ENCODE measurements at places on chromosomes 11 and 22.

GRCh38 chr11:113496026-113496651 is 20.9 kb upstream of the DRD2 start:
- no peaks in the 10 kb centered on the region for H3K4me1 ChIP-seq
- no peak for DNase-seq
- H3K4me3 ChIP-seq = no peak overlapping the region
- no peak overlapping the region for H3K27ac ChIP-seq

GRCh38 chr11:116547571-116547970 is 225.2 kb downstream of the BUD13 start:
- no peak for DNase-seq
- H3K36me3 ChIP-seq = no peaks in the 10 kb centered on the region
- H3K27ac ChIP-seq = no peak overlapping the region
- no peaks in the 10 kb centered on the region for H3K4me1 ChIP-seq
- peaks cover 5% of the 10 kb centered on the region for H3K27me3 ChIP-seq

DNA sequence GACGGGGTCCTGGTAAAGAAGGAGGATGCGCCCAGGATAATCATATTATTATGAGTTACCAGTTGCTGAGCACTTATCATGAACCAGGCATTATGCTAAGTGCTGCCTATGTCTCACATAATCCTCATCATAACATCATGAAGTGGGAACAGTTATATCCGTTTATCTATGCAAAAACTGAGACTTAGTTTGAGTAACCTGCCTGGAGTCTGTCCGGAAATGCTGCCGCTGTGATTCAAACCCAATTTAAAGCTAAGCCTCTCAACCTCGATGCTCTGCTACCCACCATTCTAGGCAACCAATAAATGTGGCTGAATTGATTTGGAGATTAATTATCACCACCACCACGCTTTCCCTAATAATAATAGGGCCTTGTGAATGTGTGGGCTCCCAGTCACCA is 111.5 kb upstream of the CLMP start:
- H3K4me3 ChIP-seq = no peak overlapping the region
- H3K36me3 ChIP-seq = no peaks in the 10 kb centered on the region
- H3K27ac ChIP-seq = no peak overlapping the region
- H3K4me1 ChIP-seq = peaks cover 16% of the 10 kb centered on the region
- DNase-seq = no peak

DNA sequence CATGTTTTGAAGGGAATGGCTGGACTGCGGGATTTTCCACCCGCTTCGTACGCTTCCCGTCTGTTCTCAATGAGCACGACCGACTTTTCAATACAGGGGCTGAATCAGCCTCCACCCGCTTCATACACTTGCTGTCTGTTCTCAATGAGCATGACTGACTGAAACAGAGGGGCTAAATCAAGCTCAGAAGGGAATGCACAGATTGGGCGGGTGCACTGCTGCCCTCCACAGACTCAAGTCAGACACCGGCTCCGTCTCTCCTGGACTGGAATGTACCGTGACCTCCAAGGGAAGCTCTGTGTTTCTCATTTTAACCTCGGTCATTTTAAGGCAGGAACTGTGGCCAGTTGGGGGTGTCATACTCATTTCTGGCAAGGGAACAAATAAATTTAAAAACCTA is 48.5 kb downstream of the BRD1 start:
- no peak overlapping the region for H3K4me3 ChIP-seq
- H3K4me1 ChIP-seq = peaks cover 5% of the 10 kb centered on the region
- no peaks in the 10 kb centered on the region for H3K27me3 ChIP-seq
- no peak overlapping the region for H3K27ac ChIP-seq
- DNase-seq = no peak

- H3K4me1 ChIP-seq = peaks cover 8% of the 10 kb centered on the region
- no peaks in the 10 kb centered on the region for H3K27me3 ChIP-seq
- no peak for DNase-seq
- H3K36me3 ChIP-seq = no peaks in the 10 kb centered on the region
- no peak overlapping the region for H3K27ac ChIP-seq
Observed at GRCh38 chr11:130047141-130047540, 22.6 kb upstream of the APLP2 start.

DNA sequence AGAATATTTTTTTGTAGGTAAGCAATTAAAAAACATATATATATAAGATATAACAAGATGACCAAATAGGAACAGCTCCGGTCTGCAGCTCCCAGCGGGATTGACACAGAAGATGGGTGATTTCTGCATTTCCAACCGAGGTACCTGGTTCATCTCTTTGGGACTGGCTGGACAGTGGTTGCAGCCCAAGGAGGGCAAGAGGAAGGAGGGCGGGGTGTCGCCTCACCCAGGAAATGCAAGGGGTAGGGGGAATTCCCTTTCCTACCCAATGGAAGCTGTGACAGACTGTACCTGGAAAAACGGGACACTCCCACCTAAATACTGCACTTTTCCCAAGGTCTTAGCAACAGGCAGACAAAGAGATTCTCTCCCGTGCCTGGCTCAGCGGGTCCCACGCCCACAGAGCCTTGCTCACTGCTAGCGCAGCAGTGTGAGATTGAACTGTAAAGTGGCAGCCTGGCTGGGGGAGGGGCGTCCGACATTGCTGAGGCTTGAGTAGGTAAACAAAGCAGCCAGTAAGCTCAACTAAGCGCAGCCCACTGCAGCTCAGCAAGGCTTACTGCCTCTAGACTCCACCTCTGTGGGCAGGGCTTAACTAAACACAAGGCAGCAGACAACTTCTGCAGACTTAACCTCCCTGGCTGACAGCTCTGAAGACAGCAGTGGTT is 163.8 kb downstream of the CWF19L2 start:
- no peaks in the 10 kb centered on the region for H3K4me1 ChIP-seq
- no peak overlapping the region for H3K27ac ChIP-seq
- H3K27me3 ChIP-seq = no peaks in the 10 kb centered on the region
- no peak for DNase-seq
- peaks cover 27% of the 10 kb centered on the region for H3K36me3 ChIP-seq

DNA sequence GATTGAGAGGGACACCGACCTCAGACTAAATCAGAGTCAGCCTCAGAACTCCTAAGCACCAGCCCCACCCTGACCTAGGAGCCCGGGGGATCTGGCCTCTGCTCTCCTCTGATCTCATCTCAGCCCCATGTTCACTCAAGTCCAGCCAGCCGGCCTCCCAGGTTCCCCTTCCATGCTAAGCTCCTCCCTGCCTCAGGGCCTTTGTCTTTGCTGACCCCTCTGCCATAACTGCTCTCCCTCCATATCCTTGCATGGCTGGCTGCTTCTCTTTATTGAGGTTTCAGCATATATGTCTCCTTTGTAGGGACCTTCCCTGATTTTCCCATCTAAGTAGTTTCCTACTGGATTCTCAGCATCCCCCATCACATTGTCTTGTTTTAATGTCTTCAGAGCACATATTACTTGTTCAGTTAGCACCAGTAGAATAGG is 780 bp upstream of the SLC15A3 start:
- H3K36me3 ChIP-seq = no peaks in the 10 kb centered on the region
- H3K27ac ChIP-seq = peak overlapping the region; percentile 77

GRCh38 chr22:27218012-27218920 is 560.9 kb downstream of the MIAT start:
- peaks cover 3% of the 10 kb centered on the region for H3K27me3 ChIP-seq
- peak; percentile 77 for DNase-seq
- H3K4me1 ChIP-seq = peaks cover 6% of the 10 kb centered on the region
- H3K27ac ChIP-seq = no peak overlapping the region
- H3K36me3 ChIP-seq = no peaks in the 10 kb centered on the region

GRCh38 chr11:86950661-86950995 is 4.6 kb downstream of the FZD4 start:
- H3K4me1 ChIP-seq = peaks cover 34% of the 10 kb centered on the region
- no peak for DNase-seq
- no peaks in the 10 kb centered on the region for H3K27me3 ChIP-seq
- peaks cover 6% of the 10 kb centered on the region for H3K36me3 ChIP-seq
- no peak overlapping the region for H3K27ac ChIP-seq

DNA sequence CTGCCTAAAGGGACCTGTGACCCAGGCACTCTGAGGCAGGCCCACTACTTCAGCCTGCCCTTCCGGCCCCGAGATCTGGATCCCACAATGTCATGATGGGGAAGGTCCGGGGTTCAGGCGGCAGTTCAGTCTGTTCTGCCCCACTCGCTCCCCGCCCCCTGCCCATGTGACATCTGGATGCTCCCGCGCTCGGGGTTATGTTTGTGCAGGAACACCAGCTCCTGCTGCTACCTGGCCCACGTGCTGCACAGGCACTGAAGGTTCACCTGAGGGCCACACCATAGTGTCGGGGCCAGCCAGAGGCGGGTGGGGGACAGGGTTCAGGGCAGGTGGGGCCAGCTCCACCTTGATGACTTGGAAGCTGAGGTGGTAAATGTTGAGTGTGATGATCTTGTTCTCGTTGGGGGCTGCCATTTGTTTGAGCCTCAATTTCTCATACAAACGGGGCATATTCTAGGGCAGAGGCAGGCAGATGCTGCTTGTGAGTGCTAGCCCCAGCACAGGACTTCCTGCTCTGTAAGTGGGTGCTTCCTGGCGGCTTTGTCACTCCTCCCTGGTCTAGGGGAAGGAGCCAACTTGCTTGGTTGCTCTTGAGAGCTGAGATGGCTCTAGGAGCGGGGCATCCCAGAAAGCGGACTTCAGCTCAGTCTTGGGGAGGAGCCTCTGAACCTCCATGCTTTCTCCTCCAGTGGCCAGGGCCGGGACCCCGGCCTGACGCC is 4.4 kb upstream of the SIPA1 start:
- no peak overlapping the region for H3K27ac ChIP-seq
- H3K36me3 ChIP-seq = peaks cover 78% of the 10 kb centered on the region
- no peak for DNase-seq
- H3K4me1 ChIP-seq = peaks cover 17% of the 10 kb centered on the region
- H3K27me3 ChIP-seq = no peaks in the 10 kb centered on the region
- H3K4me3 ChIP-seq = no peak overlapping the region

DNA sequence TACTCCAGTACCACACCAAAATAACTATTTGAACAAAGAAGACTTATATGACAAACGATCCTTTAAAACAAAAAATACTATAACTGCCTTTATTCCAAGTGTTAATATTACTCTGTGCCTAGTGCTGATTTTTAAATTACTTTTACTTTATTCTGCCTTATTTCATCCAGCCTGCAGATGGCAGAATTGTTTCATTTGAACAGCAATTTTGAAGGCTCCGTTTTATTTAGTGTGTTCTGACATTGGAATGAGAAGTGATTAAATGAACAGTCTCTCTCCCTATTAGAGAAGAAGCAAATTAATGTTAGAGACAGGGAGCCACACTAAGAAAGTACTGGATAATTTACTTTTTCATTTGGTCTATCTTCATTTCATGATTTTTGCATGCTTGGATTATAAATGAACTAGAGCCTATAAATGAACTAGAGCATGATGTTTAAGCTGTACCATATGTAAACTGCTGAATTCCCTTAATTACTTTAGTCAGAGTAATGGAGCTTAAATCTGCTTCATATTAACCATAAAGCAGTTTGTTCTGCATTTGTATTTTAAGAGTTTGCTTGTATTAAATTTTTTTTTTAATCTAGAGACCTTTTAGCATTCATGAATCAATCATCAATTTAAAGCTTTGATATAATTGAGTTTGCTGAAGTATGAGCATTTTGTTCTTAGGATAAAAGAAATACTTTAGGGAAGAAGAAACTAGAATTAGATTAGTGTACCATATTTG is 9.8 kb downstream of the PDHX start:
- H3K27me3 ChIP-seq = no peaks in the 10 kb centered on the region
- no peaks in the 10 kb centered on the region for H3K36me3 ChIP-seq
- no peak overlapping the region for H3K4me3 ChIP-seq
- H3K4me1 ChIP-seq = peaks cover 18% of the 10 kb centered on the region
- DNase-seq = no peak

DNA sequence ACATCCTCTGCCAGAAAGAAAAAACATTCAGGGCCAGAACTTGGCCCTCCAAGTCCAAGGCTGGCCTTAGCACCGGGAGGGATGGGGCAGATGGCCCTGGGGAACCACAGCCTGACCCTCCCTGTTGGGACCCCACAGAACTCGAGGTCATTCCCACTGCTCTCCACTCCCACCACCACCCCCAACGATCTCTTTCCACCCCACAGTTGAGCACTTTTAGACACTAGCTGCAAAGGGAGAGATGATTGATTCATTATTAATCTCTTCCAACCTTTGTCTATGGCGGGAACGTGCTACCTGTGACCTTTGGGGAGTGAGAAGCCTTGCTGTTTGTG is 869.7 kb downstream of the BRD1 start:
- no peaks in the 10 kb centered on the region for H3K36me3 ChIP-seq
- peaks cover 6% of the 10 kb centered on the region for H3K4me1 ChIP-seq
- no peak for DNase-seq
- peaks cover 53% of the 10 kb centered on the region for H3K27me3 ChIP-seq
- no peak overlapping the region for H3K4me3 ChIP-seq

DNA sequence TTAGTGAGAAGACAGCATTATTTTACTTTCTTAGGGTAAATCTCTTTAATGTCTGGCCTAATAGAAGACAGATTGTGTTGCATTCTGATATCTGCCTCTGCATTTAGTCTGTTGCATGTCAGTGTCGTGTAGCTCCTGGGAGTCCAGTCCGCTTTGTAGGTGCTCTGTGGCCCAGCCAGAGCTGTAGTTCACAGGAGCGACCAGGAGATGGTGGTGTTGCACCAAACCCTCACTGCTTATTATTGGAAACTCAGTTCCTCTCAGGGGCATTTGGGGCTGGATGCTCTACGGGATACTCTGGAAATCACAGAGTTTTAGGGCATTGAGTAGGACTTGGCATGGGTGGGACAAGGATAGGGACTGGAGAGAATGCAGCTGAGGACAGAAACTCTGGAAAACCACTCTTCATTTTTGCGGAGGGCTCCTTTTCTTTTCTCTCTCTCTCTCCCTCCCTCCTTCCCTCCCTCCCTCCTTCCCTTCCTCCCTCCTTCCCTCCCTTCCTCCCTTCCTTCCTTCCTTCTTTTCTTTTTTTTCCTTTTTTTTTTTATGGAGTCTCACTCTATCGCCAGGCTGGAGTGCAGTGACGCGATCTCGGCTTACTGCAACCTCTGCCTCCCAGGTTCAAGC is 21.7 kb downstream of the MIAT start:
- peaks cover 17% of the 10 kb centered on the region for H3K4me1 ChIP-seq
- no peak overlapping the region for H3K27ac ChIP-seq
- H3K27me3 ChIP-seq = no peaks in the 10 kb centered on the region
- no peak for DNase-seq
- peaks cover 25% of the 10 kb centered on the region for H3K36me3 ChIP-seq

DNA sequence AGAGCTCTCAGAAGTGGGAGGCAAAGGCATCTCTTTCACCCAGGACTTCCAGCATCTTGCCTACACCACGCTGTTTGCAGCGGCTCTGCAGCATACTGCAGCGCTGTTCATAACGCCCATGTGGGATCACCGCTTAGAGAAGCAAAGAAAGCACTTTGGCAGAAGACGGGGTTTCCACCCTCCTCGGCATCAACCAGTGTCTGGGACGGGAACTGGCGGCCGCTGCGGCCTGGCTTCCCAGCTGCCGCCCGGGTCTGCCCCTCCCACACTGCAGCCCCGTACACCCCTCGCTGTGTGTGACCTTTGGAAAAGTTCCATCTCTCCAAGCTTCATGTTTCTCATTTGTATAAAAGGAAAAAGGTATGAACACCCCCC is 545 bp upstream of the TIRAP start:
- H3K4me1 ChIP-seq = peaks cover 28% of the 10 kb centered on the region
- peaks cover 2% of the 10 kb centered on the region for H3K36me3 ChIP-seq
- H3K27ac ChIP-seq = peak overlapping the region; percentile 90
- no peaks in the 10 kb centered on the region for H3K27me3 ChIP-seq
- H3K4me3 ChIP-seq = peak overlapping the region; percentile 72

- peaks cover 5% of the 10 kb centered on the region for H3K4me1 ChIP-seq
- no peak overlapping the region for H3K27ac ChIP-seq
- no peaks in the 10 kb centered on the region for H3K36me3 ChIP-seq
- H3K27me3 ChIP-seq = peaks cover 36% of the 10 kb centered on the region
- no peak overlapping the region for H3K4me3 ChIP-seq
Observed at GRCh38 chr22:43443152-43443471, 31.3 kb downstream of the MPPED1 start.
